Brain (organoid and tissue), 16 donors: ENCODE measurements at places on chromosomes 3 and 15. TPM values are rescaled to one million over a fixed set of nuclear protein-coding genes. Genes with fewer than 3 reads are reported as not detected.

- DNase-seq = no peak
Measured at GRCh38 chr3:181969925-181970324, 258.2 kb downstream of the SOX2 start.

- no peak for DNase-seq
Measured at GRCh38 chr3:55292360-55292759, 194.7 kb downstream of the WNT5A start.

DNA sequence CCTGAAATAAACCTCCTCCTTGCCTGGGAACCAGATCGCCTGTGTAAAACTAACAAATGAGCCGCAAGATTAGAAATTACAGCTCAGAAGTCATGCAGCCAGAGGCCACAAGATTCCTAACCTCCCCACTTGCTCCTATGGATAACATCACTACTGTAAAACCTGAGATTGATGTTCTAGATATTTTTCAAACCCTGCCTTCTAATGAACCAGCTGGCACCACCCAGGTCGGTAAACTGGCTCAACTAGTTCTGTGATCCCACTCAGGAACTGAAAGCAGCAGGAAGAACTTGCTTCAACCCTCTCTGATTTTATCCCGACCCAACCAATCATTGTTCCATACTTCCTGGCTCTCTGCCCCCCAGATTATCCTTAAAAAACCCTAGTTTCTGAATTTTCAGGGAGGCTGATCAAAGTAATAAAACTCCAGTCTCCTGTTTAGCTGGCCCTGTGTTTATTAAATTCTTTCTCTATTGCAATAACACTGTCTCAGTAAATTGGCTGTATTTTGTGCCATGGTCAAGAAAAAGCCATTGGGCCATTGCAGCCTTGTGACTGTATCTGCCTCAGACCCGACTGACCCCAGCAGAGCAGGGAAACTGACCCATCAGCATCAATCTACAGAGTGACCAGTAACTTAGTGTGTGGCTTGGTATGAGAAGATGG lies 98.9 kb downstream of the RPLP1 start:
- no peak for DNase-seq

DNA sequence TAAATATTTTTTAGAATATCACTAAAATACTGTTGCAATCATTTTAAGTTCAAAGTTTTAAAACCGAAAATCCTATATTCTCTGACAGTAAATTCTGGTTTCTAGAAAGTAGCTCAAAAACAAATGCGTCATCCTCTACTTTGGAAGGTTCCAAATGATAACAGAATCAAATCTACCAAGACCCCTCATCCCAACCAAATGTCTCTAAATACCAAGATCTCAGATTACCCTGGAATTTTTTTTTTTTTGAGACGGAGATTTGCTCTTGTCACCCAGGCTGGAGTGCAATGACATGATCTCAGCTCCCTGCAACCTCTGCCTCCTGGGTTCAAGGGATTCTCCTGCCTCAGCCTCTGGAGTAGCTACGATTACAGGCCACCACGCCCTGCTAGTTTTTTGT lies 16.8 kb downstream of the TBL1XR1 start:
- DNase-seq = no peak

DNA sequence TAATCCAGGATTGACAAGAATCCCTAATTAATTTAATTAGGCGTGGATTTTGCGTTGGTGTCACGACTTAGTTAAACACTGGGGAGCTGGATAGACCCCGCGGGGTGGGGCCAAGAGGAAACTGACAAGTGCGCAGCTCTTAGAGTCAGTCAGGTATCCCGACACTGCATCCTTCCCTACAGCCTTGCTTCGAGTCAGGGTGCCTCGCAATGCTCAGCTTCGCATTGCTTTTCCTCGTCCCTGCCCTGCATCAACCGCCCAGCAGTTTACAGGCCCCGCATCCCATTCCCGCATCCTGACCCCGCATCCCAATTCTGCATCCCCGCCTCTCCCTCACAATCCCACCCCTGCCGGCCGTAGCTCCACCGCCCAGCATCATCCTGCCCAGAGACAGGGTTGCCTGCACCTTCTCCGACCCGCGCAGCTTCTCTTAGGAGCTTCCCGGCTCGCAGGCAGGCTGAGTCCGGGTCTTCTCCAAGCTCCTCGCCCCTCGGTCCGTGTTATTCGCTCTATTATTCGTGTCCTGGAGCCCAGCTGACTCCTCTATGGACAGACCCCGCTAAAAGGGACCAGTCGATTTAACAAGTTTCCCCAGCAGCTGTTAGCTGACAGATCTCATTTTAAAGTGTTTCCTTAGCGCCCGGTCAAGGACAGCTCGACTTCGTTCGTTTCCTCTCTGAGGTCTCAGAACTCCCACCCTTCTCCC lies 699 bp upstream of the SHOX2 start:
- no peak for DNase-seq

GRCh38 chr3:151383111-151383510 lies 1.4 kb downstream of the P2RY12 start:
- DNase-seq = no peak

DNA sequence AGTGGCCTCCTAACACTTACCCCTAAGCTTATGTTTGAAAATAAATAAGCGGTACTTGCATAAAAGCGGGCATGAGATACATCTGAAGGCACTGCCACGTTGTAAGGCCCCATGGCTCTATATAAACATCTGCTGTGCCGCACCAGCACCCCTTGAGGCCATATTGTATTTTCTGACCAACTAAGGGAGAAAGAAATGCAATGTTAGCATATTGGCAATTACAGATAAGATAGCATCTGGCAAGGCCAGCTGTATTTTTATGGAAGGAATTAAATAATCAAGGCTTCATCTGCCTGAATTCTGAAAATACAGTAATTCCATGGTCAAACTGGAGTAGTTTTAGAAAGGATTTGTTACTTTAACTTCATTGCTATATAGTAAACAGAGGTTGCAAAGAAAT lies 28.7 kb downstream of the TMEM39A start:
- DNase-seq = no peak

- DNase-seq = no peak
Measured at GRCh38 chr3:16069149-16069922, 105.1 kb upstream of the GALNT15 start.

- DNase-seq = no peak
Measured at GRCh38 chr3:149563114-149563513, 88.6 kb downstream of the TM4SF4 start.

DNA sequence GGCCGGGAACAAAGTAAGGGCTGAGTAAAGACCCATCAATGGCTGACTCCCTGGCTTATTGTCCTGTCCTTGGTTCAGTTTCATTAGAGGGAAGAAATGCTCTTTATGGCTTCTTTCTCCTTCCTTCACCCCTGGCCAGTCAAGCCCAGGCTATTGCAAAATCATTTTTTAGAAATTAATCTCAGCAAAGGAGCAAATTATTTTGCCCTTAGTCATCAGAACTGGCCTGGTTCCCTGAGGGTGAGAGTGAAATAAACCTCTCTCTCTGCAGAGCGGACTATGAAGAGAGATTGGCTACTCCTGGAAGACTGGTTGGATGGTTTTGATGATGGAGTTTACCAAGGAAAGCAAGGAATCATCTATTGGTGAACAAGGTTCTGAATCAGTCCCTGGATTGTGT lies 52.7 kb upstream of the OXTR start:
- DNase-seq = no peak

DNA sequence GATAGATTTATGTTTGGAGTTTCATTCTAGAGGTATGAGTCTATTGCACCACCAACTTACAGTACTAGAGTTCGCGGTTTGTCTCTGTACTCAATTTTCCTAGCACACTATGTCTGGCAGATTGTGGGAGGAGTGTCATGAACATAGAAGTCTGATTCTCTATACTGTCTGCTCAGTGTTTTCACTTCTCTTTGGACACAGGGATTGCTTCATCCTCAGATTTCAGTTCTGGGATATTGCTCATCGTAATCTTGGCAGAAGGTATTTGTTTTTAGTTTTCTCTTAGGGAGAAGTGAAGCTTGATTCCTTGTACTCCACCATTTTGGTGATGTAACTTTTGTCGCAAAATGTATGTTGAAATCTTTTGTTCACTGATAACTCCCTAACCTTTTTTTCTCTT lies 27.8 kb upstream of the AZI2 start:
- no peak for DNase-seq

DNA sequence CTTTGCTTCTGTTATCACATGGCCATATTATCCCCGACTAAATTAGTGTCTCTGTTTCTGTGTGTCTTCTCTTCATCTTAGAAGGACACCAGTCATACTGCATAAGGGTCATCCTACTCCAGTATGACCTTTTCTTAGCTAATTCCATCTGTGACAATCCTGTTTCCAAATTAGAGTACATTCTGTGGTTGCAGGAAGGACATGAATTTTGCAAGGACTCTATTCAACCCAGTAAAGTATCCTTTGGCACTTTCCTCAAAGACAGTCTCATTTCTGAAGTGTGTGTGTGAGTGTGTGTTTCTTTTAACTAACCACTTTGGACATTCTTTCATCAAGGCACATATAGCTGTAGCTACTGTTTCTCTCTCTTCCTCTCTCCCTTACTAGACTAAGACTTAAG lies 15.2 kb upstream of the MME start:
- no peak for DNase-seq

GRCh38 chr3:196631682-196632045 lies 7.8 kb upstream of the NRROS start:
- DNase-seq = no peak

DNA sequence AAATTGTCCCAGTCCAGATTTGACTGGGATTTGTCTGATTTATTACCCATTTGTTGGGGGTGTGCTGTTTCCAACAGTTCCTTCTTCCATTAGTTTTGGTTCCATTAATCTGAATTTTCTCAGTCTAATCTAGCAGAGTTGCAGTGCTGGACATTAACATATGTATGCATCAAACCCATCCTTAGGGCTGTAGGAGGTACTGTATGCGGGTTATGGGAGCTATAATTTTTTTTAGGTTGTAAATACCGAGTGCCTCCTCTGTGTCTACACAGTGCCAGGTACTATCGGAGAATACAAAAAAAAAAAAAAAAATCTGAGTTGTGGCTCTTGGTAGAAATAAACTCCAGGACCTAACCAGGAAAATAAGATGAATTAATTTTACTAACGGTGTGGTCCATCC lies 133.8 kb downstream of the LIPC start:
- DNase-seq = no peak

- DNase-seq = no peak
Measured at GRCh38 chr15:52103217-52104207, 9.1 kb downstream of the BCL2L10 start.

GRCh38 chr3:123521179-123521969 lies 63.5 kb downstream of the HACD2 start:
- DNase-seq = no peak

GRCh38 chr3:115208066-115208750 lies 61.1 kb upstream of the ZBTB20 start:
- no peak for DNase-seq

DNA sequence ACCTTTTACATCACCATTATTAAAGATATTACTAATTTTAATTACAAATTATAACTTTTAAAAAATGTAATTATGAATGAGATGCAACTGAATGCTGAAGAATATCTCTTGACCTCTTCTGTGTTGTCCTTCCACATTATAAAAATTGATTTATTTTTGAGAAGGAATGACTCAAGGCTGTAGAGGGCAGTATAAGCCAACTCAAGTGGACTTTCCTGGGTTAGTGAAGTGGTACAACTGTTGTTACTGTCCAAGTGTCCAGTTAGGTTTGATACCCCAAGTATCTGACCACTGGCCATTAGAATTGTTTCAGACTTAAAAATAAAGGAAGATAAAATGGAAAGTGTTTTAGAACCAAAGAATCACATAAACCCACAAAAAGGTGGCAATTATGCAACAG lies 51.9 kb downstream of the BBX start:
- no peak for DNase-seq

DNA sequence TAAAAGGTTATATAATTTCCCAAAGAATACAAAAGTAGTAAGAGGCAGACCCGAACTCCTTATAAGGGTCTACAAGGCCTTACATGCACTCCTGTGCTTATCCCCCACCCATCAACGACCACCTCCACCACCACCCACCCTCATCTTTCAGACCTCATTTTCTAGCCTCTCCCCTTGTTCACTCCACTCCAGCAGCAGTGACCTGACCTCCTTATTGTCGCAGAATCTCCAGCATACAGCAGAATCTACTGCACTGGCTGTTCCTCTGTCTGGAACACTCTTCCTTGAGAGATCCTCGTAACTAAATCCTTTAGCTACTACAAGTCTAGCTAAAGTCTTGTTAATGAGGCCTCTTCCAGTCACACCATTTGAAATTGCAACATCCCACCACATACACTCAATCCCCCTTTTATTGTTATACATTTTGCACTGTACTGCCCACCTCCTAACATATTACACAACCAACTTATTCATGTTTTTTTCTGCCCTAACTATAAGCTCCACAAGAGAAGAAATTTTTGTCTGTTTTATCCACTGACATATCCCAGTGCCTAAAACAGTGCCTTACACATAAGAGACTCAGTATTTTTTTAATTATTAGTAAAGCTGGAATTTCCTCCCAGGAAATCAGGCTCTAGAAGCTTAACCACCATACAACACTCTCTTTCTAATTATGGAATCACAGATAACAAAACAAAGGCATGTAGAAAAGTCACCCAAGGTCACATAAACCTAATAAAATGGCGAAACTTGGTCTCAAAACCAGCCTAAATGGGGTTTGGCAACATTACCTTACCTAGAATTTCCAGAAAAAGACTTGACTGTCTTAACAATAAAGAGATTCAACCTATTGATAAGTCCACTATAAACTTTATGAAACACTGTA lies 40.2 kb downstream of the ZNF148 start:
- no peak for DNase-seq

- DNase-seq = no peak
Measured at GRCh38 chr15:78449220-78449999, 11.4 kb downstream of the IREB2 start.

GRCh38 chr3:25419251-25419650 lies 8.8 kb upstream of the RARB start:
- no peak for DNase-seq

- no peak for DNase-seq
Measured at GRCh38 chr3:124229420-124229819, 237.5 kb upstream of the ROPN1 start.

GRCh38 chr3:12818773-12819172 lies 22.3 kb downstream of the CAND2 start:
- DNase-seq = no peak

- DNase-seq = no peak
Measured at GRCh38 chr15:52254391-52254790, 41.2 kb downstream of the MYO5C start.

DNA sequence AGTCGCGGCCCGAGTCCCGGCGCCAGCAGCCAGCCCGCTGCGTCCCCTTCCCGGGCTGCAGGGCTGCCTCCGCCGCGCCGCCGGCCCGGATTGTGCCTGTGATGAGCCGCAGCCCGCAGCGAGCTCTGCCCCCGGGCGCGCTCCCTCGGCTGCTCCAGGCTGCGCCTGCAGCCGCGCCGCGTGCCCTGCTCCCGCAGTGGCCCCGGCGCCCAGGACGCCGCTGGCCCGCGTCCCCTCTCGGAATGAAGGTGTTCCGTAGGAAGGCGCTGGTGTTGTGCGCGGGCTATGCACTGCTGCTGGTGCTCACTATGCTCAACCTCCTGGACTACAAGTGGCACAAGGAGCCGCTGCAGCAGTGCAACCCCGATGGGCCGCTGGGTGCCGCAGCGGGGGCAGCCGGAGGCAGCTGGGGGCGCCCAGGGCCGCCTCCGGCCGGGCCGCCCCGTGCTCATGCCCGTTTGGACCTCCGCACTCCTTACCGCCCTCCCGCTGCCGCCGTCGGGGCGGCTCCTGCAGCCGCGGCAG lies 1.2 kb downstream of the CHST2 start:
- DNase-seq = no peak

POTEB2 gene
- polyA plus RNA-seq = not detected

RASGRP1 gene
- 1.3 TPM for polyA plus RNA-seq

SKIL gene
- 2.4 TPM for polyA plus RNA-seq

ADCY5 gene
- polyA plus RNA-seq = 14.5 TPM

GHSR gene
- not detected for polyA plus RNA-seq

POC1A gene
- 18.8 TPM for polyA plus RNA-seq

TERB2 gene
- not detected for polyA plus RNA-seq

GPR27 gene
- polyA plus RNA-seq = 9.5 TPM
